ENCODE measurements at places on chromosomes 4 and X. TPM values are rescaled to one million over a fixed set of nuclear protein-coding genes. Genes with fewer than 3 reads are reported as not detected.

Gene MGARP
- polyA plus RNA-seq = not detected

Gene OTUD6A
- not detected for polyA plus RNA-seq

DNA sequence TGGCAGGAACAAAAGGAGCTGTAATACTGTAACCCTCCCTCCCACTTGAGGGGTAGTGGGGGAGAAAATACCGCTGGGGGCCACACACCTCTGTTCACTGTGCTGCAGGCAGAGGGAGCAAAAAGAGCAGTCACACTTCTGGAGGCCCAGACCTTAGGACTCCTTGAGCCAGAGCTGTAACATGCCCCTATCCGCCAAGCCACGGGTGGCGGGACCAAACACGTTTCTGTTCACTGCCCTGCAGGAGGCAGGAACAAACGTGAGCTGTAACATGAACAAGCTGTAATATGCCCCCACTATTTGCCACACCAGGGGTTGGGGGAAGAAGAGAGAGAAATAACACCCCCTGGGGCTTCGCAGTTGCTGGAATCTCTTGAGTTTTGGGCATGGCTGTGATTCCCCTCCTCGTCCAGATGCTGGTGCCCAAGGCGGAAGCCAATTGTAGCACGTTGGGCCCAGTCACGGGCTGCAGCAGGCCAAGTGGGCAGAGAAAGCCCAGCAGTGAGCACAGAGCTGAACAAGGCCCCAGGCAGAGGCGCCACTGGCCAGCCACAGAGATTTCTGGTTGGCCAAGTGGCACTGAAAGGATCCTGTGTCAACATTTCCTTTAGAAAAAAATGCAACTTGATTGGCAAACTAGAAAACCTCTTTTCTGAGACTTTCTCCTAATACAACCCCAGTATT, 509.7 kb downstream of the INPP4B start:
- no peak for DNase-seq
- no peak overlapping the region for H3K4me3 ChIP-seq
- H3K27me3 ChIP-seq = no peaks in the 10 kb centered on the region
- no peaks in the 10 kb centered on the region for H3K36me3 ChIP-seq

DNA sequence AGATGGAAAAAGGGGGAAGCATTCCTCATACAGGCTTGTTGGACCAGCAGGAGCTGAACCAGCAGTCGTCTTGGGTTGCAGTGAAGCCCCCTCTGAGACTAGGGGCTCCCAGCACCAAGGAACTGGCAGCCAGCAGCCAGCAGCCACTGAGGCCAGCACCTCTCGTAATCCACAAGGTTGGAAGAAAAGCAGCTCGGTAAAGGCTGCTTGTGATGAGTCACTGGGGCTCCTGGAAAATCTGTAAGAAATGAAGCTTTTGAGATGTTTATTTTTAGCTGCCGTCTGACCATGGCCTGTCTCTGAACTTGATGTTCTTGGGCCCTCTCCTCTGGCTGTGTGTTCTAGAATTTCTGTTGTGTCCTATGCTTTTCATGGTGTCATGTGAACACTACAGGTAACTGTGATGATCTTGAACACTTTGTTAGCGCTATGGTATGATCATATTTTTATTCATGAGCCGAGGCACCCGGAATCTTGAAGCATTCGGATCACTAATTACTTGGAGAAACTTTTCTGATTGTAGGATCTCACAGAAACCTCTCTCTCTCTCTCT, 18.6 kb downstream of the CLCN4 start:
- no peak overlapping the region for H3K27ac ChIP-seq
- DNase-seq = no peak
- H3K27me3 ChIP-seq = no peaks in the 10 kb centered on the region
- H3K4me1 ChIP-seq = peaks cover 29% of the 10 kb centered on the region
- H3K4me3 ChIP-seq = no peak overlapping the region
- H3K36me3 ChIP-seq = no peaks in the 10 kb centered on the region

GRCh38 chr4:61864286-61864685, 664.2 kb downstream of the ADGRL3 start:
- no peak overlapping the region for H3K27ac ChIP-seq
- DNase-seq = no peak
- no peaks in the 10 kb centered on the region for H3K27me3 ChIP-seq
- no peak overlapping the region for H3K4me3 ChIP-seq
- no peaks in the 10 kb centered on the region for H3K4me1 ChIP-seq

DNA sequence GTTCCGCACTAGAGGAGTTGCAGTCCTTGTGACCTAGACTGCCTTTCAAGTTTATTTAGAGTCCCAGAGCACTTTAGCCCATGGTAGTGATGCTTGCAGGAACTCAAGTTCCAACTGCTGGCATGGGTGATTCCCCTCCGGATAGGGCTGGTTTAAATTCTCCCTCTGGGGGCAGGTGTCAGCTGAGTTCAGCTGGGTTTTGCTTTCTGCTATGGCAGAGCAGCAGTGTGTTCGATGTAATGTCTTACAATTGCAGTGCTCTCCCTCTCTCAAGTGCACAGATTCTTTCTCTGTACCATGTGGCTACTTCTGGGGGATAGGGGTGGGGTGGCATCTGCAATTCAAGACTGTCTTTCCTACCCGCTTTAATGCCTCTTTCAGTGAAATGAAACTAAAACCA, 164.8 kb upstream of the ZIC3 start:
- no peak for DNase-seq
- H3K27ac ChIP-seq = no peak overlapping the region
- H3K36me3 ChIP-seq = no peaks in the 10 kb centered on the region
- H3K27me3 ChIP-seq = no peaks in the 10 kb centered on the region
- no peaks in the 10 kb centered on the region for H3K4me1 ChIP-seq

- H3K27me3 ChIP-seq = no peaks in the 10 kb centered on the region
- H3K36me3 ChIP-seq = no peaks in the 10 kb centered on the region
- no peak for DNase-seq
- no peak overlapping the region for H3K4me3 ChIP-seq
Observed at GRCh38 chr4:184553891-184554290, 79.5 kb upstream of the IRF2 start.

- H3K4me1 ChIP-seq = no peaks in the 10 kb centered on the region
- H3K4me3 ChIP-seq = no peak overlapping the region
- no peak for DNase-seq
- no peak overlapping the region for H3K27ac ChIP-seq
- H3K36me3 ChIP-seq = no peaks in the 10 kb centered on the region
Observed at GRCh38 chr4:20126906-20127305, 124.8 kb upstream of the SLIT2 start.

DNA sequence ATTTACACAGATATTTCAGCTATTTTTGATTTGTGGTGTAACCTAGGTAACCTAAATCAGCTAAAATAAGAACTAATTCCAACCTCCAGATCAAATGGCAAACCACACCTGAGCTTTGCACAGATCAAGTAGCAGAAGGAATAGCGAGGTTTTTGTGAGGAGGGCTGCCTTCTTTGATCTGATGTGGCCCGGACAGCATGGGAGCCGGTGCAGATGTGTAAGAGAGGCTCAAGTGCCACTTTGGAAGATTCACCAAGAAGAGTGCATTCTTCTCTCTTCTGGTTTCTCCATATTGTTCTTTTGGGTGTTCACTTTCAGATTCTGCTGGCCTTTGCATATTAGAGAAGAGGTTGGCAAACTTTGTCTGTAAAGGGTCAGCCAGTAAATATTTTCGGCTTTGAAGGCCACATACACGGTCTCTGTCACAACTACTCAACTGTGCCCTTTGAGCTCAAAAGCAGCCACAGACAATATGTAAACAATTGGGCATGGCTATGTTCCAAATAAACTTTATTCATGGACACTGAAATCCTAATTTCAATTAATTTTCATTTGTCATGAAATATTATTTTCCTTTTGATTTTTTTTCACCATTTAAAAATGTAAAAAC, 78.9 kb upstream of the FAM9C start:
- no peak overlapping the region for H3K4me3 ChIP-seq
- H3K27ac ChIP-seq = no peak overlapping the region
- H3K27me3 ChIP-seq = no peaks in the 10 kb centered on the region
- DNase-seq = no peak
- H3K4me1 ChIP-seq = peaks cover 12% of the 10 kb centered on the region

GRCh38 chr4:175308236-175308635, 390.1 kb downstream of the ADAM29 start:
- no peaks in the 10 kb centered on the region for H3K36me3 ChIP-seq
- DNase-seq = no peak
- H3K27ac ChIP-seq = no peak overlapping the region
- H3K4me3 ChIP-seq = no peak overlapping the region
- H3K4me1 ChIP-seq = no peaks in the 10 kb centered on the region

DNA sequence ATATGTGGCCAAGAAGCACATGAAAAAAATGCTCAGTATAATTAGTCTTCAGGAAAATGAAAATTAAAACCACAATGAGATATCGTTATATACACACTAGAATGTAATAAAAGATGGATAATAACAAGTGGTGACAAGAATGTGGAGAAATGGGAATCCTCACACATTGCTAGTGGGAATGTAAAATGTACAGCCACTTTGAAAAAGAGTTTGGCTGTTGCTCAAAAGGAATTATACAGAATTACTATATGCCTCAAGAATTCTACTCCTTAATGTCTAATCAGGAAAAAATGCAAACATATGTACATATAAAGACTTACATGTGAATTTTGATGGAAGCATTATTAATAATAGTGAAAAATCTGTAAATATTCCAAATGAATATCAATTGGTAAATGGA, 102.2 kb downstream of the SPCS3 start:
- no peak overlapping the region for H3K27ac ChIP-seq
- H3K27me3 ChIP-seq = no peaks in the 10 kb centered on the region
- H3K4me3 ChIP-seq = no peak overlapping the region
- no peak for DNase-seq

DNA sequence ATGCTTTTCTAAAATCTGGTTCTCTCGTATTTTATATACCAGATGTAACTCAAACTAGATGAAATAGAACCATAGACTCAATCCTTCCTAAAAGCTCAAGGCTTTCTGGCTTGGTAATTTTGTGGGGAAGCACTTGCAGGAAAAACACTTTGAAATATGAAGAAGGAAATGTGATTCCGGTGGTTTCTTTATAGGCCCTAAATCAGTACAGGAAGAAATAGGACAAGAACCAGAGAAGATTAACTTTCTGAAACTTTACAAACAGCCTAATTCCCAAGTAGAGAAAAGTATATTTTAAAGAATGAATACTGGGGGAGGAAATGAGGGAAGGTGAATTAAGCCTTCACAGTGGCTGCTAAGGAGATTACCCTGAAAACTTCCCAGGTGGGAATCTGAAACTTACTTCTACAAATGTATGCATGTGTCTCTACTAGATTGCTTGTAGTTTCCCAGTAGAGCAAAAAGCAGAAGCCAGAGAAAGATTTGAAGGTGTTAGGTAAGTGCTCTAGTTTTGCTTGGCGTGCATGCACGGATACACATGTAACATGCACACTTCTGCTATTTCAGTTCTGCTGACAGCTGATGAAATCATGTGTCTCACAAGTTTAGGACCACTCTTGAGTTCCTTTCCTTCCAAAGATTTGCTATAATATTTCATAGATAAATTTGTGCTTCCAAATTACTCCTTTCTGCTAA, 92.1 kb downstream of the AFF1 start:
- DNase-seq = peak; percentile 69
- H3K4me3 ChIP-seq = no peak overlapping the region
- peaks cover 19% of the 10 kb centered on the region for H3K4me1 ChIP-seq
- H3K27ac ChIP-seq = no peak overlapping the region

- no peaks in the 10 kb centered on the region for H3K4me1 ChIP-seq
- no peaks in the 10 kb centered on the region for H3K36me3 ChIP-seq
- no peak overlapping the region for H3K4me3 ChIP-seq
- no peaks in the 10 kb centered on the region for H3K27me3 ChIP-seq
Observed at GRCh38 chrX:85611926-85612325, 232.5 kb upstream of the POF1B start.

- DNase-seq = no peak
- H3K36me3 ChIP-seq = no peaks in the 10 kb centered on the region
- no peaks in the 10 kb centered on the region for H3K4me1 ChIP-seq
- no peak overlapping the region for H3K4me3 ChIP-seq
- no peaks in the 10 kb centered on the region for H3K27me3 ChIP-seq
Observed at GRCh38 chr4:76616526-76616925, 181.5 kb downstream of the SHROOM3 start.

DNA sequence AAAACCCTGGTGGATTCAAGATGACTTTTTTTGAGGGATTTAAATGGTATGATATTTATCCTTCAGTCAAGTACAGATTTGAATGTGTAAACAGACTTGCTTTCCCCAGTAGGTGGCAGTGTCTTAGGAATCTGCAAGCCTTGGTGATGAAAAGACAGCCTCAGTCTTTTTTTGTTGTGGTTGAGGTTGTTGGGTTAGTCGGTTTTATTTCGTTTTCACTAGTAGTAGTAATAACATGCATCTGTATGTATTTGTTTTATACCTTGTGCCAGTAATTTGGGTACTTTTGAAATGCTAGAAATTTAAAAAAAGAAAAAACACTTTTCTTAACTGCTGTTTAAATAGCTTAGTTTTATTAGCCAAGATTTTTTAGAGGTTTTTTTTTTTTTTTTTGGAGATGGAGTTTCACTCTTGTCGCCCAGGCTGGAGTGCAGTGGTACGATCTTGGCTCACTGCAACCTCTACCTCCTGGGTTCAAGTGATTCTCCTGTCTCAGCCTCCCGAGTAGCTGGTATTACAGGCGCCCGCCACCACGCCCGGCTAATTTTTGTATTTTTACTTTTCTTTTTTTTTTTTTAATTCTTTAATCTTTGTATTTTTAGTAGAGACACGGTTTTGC, 39.2 kb downstream of the COPS4 start:
- H3K27ac ChIP-seq = no peak overlapping the region
- H3K36me3 ChIP-seq = peaks cover 41% of the 10 kb centered on the region
- H3K27me3 ChIP-seq = no peaks in the 10 kb centered on the region
- peaks cover 13% of the 10 kb centered on the region for H3K4me1 ChIP-seq

DNA sequence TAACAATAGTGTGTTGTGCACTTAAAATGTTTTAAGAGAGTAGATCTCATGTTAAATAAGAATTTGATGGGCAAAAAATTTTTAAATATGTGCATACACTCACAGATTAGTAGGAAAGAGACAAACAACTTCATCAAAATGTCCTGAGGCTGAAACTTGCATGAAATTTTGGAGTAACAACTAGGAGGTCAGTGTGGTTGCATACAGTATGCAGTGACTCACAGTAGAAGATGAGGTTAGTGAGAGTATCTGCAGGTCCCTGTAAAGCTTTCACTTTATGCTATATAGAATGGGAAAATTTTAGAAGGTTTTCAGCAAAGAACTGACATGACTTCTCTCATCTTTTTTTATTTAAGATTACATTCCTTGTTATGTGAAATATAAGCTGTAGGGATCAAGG, 453.1 kb upstream of the KLHL4 start:
- no peak overlapping the region for H3K27ac ChIP-seq
- H3K4me3 ChIP-seq = no peak overlapping the region
- no peaks in the 10 kb centered on the region for H3K36me3 ChIP-seq
- no peaks in the 10 kb centered on the region for H3K4me1 ChIP-seq
- no peaks in the 10 kb centered on the region for H3K27me3 ChIP-seq
- DNase-seq = no peak

GRCh38 chrX:130771648-130772047, 131.4 kb downstream of the ENOX2 start:
- H3K4me3 ChIP-seq = no peak overlapping the region
- H3K27ac ChIP-seq = no peak overlapping the region
- H3K27me3 ChIP-seq = no peaks in the 10 kb centered on the region
- no peak for DNase-seq
